ENCODE measurements at places on chromosomes 1 and 21.

GRCh38 chr21:36156815-36157670 lies at the start of gene DOP1B:
TSS of gene DOP1B (plus strand) at chr21:36156824. CDS start at chr21:36164734, 7,910 bp downstream.
- DNase-seq = no peak

GRCh38 chr1:56149761-56150160 lies 429.6 kb downstream of the PLPP3 start:
- DNase-seq = no peak

GRCh38 chr1:200316148-200316803 lies 93.6 kb downstream of the ZNF281 start:
- no peak for DNase-seq

DNA sequence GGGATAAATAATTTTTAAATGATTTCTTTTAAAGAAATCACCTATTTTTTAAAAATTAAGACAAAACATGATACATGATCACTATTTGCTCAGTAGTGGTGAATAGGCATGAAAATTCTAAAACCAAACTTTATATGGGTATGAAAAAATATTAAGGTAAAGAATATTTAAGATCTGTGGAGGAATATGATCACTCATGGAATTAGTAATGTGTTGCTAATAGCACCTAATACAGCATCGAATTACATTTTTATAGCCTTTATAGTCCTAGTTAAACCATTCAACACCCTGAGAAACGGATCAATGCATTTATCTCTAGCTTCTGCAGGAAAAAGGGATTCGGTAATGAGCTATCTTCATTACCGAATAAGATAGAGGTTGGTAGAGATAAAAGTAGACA lies 373.9 kb downstream of the LRRIQ3 start:
- DNase-seq = no peak

- DNase-seq = no peak
Measured at GRCh38 chr1:105874621-105875020, 1181.9 kb upstream of the PRMT6 start.

- no peak for DNase-seq
Measured at GRCh38 chr1:152162792-152163463, 3.9 kb upstream of the RPTN start.

GRCh38 chr1:200299571-200299970 lies 110.3 kb downstream of the ZNF281 start:
- no peak for DNase-seq

- DNase-seq = no peak
Measured at GRCh38 chr1:170545476-170545875, 13.5 kb downstream of the GORAB start.

DNA sequence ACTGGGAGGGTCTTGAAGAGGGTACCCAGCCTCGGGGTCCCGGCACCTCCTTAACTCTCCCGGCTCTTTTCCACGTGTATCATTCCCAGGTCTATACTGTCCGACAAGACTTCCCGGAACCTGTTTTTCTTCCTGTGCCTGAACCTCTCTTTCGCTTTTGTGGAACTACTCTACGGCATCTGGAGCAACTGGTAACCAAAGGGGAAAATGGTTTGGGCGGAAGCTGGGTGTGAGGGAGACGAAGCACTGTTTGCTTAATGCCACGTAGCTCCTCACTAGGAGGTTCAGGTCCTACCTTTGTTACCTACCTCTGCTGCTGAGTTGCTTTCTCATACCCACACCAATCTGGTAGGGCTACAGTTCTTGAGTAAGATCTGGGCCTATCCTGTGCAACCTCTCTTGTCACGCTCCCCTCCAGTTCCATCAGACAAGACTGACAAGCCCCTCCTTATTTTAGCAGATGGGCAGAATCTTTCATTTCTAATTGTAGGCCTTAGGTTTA lies 642 bp downstream of the SLC30A7 start:
- peak; percentile 18 for DNase-seq

DNA sequence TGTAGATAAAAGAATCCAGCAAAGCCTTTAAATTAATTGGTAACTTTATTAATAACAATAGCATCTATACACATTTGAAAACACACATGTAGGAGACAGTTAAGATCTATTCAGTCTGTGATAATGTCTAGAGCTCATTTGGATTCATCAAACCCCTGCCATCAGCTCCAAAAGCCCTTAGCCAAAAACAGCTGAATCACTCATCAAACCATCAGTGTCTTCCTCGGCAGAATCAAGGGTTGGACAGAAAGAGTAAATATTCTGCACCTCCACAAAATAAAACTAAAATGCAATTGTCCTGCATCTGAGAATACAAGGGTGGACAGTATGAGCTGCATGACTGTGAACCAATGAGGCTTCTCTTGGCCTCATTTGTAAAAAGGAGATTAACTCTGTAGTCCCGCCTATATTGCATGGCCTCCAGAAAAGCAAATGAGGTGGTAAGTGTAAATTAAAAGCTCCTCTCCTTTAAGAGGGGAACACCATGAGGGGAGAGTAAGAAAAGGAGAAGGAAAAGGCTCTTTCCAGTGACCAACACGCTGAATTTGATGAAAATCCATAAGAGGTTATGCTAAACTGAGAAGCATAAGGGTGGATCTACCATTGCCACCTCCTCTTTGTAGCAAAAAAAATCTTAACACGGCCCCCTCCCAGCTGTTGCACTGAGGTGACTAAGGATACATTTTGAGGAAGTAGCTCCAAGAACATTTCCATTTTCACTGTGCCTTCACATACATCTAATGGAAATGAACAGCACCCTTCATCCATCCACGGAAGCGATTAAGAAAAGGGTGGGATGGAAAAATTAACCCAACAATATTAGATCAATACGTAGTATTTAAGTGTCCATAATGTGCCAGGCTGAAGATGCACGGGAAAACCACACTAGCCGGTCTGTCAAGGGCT lies 14.7 kb upstream of the BOLA1 start:
- DNase-seq = no peak

GRCh38 chr21:26941421-26941820 lies 25.5 kb downstream of the ADAMTS5 start:
- no peak for DNase-seq

DNA sequence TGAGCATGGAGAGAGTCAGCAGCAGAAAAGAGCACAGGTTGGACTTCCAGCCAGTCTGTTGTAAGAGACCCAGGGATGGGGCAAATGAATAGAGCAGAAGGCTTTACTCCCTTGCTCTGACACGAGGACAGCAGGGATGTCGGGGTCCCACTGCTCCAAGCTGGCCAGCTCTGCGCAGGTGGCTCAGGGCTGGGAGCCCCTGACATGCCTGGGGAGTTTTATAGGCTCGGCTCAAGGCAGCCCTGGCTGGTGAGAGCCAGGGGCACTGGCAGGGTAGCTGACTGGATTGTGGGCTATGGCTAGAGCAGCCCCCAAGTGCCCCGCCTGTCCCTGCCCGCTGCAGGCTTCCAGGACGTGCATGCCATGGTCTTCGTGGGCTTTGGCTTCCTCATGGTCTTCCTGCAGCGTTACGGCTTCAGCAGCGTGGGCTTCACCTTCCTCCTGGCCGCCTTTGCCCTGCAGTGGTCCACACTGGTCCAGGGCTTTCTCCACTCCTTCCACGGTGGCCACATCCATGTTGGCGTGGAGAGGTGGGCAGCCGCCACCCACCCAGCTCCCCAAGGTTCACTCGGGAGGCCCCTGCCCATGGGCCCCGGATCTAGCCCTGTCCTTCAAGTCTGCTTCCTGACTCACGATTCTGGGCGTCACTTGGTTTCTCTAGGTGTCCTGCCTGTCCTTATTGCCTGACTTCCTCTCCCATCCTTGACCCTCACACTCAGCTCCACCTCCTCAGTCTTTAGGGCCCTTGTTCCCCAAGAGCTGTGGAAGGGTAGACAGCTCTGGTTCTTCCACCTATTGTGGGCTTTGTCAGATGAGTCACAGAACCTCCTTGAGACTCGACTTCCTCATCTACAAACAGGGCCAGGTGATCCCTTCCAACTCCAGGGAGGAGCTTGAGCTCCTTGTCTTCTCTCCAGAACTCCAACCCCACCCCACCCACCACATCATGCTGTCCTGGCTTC lies 8.2 kb downstream of the RHBG start:
- no peak for DNase-seq

GRCh38 chr1:10957133-10957532 lies 55.3 kb upstream of the TARDBP start:
- DNase-seq = no peak

GRCh38 chr1:169511316-169512005 lies 25.7 kb upstream of the SLC19A2 start:
- no peak for DNase-seq

GRCh38 chr1:14794136-14794768 lies 195.8 kb downstream of the KAZN start:
- DNase-seq = no peak

GRCh38 chr1:185824106-185824505 lies 89.9 kb downstream of the HMCN1 start:
- DNase-seq = no peak

DNA sequence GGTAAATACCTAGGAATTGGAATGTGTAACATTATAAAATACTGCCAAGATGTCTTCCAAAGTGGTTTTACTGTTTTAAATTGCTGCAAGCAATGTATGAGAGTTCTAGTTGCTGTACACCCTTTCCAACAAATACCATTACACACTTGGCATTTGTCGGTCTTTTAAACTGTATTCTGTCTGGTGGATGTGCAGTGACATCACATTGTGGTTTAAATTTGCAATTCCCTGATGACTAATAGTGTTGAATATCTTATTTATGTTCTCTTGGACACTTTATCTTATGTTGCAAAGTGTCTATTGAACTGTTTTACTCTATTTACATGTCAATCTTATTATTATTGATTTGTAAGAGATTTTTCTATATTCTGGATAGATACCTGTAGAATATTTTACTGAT lies 561.2 kb upstream of the B3GALT2 start:
- DNase-seq = no peak

DNA sequence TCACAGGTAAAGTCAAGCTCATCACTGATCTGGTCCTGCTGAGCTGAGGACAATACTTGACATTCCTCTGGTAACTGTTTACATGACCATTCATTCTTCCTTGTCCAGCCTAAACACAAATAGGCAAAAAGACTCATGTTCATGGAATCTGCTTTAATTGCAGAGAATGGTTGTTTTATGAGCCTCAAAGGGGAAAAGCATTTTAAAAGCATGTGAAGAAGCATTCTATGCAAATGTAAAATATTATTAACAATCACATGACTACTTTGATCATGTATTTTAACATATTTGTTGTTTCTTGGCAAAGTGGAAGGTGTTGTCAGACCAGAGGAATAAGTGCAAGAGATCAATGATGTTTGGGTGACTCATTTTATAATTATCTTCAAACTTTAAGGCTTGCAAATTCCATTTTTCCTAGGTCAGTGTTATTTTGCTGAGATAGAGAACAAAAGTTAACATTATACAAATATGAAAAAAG lies 133.7 kb downstream of the RUNX1 start:
- DNase-seq = no peak

GRCh38 chr21:23955135-23955843 lies 1652.0 kb downstream of the MRPL39 start:
- DNase-seq = no peak

GRCh38 chr1:23217421-23218115 lies at the start of gene HTR1D:
TSS of gene HTR1D (minus strand) at chr1:23217502. CDS start at chr1:23194219, 23,283 bp downstream.
- DNase-seq = no peak

Measured in stimulated activated CD8-positive, alpha-beta memory T cell treated with anti-CD3 and anti-CD28 coated beads, Interleukin-7, amount 100 ng/mL, for 1 hour (primary cell).